ENCODE measurements at places on chromosomes 2 and 18. TPM values are rescaled to one million over a fixed set of nuclear protein-coding genes. Genes with fewer than 3 reads are reported as not detected.

DAPL1 gene
- not detected for total RNA-seq

COPS7B gene
- 15.5 TPM for total RNA-seq

DNA sequence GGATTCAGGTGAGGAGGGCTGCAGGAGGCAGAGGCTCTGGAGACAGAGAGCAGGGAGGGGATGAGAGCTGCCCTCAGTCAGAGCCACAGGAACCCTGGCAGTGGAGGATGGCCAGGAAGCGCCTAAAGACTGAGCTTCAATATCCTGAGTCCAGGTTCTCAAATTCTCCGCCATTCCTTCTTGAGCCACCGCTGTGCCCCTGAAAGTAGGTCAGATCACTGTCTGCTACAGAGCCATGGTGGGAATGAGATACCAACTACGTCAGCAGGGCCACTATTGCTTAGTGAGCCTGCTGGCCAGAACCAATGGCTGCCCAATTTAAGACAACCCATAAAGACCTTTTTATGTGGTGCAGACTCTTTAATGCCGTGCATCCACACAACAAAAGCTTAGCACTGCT lies 155.5 kb downstream of the CTIF start:
- no peak for DNase-seq

- no peak for DNase-seq
Measured at GRCh38 chr2:219448099-219448775, 13.6 kb downstream of the SPEG start.

- DNase-seq = no peak
Measured at GRCh38 chr2:222566229-222566628, 89.7 kb downstream of the FARSB start.

GRCh38 chr2:55907686-55908085 lies 15.9 kb downstream of the EFEMP1 start:
- DNase-seq = no peak

GRCh38 chr2:57444752-57445430 lies 601.7 kb upstream of the VRK2 start:
- DNase-seq = peak; percentile 76

- no peak for DNase-seq
Measured at GRCh38 chr2:19360966-19361321, 2.5 kb upstream of the OSR1 start.

DNA sequence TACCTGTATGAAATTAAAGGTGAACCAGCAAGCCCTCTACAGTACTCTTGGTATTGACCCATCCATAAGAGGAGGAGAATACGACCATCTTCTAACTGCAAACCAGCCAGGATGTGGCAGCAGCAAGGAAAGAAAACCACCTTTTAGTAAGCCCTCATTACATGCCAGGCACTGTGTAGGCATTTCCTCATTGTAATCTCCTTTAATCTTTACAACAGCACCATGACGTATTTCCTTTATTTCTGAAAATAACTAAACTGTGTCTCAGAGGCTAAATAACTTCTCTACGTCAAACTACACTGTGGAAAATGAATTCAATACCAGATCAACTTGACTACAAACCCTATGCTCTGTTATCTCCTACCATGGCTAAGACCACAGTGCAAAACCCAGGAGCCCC lies 18.2 kb downstream of the WDR35 start:
- no peak for DNase-seq

Measured in M059J (cell line).